T-helper 17 cell (primary cell): ENCODE measurements at places on chromosomes 7 and 10.

DNA sequence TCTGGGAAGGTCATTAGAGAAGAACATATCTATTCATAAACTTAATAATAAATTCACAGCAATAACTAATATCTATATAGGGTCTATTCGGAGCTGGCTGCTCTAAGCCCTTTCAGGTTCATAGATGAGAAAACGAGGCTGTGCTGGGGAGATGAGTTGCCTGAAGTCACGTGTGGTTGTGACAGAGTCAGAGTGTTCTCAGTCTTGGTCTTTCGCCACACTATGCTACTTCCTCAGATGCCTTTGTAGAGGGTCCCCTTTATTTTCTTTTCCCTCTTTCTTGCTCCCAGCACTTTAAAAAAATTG lies 43.7 kb upstream of the FAM180A start:
- DNase-seq: no peak

GRCh38 chr10:126060261-126060931 lies 164.0 kb downstream of the FANK1 start:
- no peak for DNase-seq

GRCh38 chr10:18456984-18457383 lies 194.4 kb downstream of the NSUN6 start:
- no peak for DNase-seq

DNA sequence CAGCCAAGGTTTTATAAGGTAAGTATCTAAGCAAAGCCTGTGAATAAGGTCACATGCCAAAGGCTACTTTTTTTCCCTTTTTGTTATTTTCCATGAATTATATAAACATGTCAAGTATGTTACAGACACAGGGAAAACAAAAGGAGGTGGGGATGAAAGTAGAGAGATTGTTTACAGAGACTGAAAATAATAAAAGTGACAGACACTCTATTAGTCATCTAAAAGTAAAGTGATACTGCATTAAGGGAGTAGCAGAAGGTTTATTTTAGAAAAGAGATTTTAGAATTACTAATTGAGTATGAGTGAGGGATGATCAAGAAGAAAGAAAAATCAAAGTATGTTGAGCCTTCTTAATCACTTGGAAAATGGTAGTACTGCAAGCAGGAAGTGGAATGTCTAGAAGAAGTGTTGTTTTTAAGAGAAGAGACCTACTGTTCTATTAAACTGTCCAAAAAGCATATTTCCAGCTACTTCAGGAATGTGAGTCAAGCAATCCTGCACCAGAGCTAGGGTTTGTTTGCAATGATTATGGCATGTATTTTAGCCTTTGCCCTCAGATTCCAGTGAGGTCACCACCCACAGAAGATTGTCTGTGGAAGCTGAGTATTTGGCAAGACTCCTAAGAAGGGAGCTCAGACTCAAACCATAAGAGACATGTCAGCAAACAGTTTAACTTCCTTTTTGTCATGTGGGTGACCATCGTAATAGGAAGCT lies 177.9 kb upstream of the PLXDC2 start:
- DNase-seq: no peak

- DNase-seq: no peak
Measured at GRCh38 chr7:97107192-97107800, 10.2 kb upstream of the SDHAF3 start.
